ENCODE measurements at places on chromosomes 4 and X.

DNA sequence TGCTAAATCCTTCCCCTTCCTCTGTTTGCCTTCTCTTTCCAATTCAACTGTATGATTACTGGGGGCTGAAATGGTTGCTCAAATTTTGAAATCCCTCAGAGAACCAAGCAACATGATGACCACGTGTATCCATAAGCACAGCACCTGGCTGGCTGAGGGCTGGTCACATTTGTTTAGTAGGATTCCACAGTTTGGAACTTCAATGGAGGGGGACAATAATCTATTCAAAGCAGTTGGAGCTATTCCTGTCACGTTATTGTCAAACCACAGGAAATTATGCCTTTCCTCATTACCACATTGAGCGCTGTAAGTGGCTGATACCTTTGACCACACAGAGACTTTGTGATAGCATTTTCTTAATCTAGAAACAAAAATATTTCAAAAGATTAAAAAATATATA, 7.0 kb downstream of the TMSB4X start:
- DNase-seq, result no peak

DNA sequence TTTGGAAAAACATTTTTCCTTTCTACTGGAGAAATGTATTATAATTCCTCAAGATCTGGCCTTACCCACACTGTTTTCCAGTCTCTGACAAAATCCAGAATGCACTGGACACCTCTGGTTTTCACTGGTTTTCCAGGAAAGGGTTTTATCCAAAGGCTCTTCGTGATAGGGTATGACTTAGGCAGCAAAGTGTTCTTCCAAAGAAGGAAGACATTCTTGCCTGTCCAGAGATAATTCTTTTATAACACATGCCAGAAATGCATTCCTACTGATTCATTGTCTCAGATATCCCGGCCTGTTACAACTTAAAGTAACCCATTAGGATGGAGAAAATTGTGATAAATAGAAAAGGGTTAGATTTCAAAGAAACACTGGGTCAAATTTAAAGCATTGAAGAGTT, 2343.1 kb downstream of the PCDH7 start:
- peak; percentile 69 for DNase-seq

GRCh38 chr4:82648356-82648755, 86.6 kb upstream of the TMEM150C start:
- DNase-seq, result peak; percentile 35

DNA sequence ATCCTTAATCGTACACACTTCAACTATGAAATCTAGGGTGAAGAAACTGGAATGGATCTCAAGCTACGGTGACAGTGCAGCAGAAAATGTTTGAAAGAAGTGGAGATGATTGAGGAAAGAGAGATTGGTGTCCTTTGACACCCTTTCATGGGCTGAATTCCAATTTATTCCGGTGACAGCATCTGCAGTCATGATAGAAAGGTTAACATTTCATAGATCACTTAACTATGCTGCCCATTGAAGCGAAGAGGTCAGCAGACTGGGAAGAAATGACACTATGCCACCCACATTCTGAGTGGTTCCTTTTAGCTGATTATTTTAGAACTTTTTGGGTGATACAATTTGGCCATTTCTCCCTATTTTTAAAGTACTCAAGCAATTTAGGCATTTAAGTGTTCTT, 82.3 kb downstream of the DNAAF6 start:
- no peak for DNase-seq

GRCh38 chrX:119512146-119512800, 44.0 kb downstream of the SLC25A5 start:
- DNase-seq, result peak; percentile 76

- no peak for DNase-seq
Measured at GRCh38 chr4:125992891-125993290, 678.1 kb downstream of the FAT4 start.

DNA sequence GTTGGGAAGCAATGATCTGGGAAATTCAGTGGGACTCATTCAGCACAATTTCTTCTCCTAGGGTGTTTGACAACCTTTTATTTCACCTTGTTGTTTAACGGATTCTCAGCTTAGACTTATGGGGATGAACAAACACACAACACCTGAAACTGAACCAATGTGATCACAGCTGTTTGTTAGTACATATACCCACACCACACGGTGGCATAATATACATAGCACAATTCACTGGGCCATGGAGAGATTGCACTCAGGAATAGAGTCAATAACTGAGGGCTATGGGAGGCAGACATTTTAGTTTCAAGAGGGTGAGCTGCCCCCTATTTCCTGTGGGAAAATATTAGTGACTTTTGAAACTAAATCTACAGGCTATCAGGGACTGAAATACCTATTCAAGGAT, 148.0 kb downstream of the PARM1 start:
- DNase-seq, result no peak

DNA sequence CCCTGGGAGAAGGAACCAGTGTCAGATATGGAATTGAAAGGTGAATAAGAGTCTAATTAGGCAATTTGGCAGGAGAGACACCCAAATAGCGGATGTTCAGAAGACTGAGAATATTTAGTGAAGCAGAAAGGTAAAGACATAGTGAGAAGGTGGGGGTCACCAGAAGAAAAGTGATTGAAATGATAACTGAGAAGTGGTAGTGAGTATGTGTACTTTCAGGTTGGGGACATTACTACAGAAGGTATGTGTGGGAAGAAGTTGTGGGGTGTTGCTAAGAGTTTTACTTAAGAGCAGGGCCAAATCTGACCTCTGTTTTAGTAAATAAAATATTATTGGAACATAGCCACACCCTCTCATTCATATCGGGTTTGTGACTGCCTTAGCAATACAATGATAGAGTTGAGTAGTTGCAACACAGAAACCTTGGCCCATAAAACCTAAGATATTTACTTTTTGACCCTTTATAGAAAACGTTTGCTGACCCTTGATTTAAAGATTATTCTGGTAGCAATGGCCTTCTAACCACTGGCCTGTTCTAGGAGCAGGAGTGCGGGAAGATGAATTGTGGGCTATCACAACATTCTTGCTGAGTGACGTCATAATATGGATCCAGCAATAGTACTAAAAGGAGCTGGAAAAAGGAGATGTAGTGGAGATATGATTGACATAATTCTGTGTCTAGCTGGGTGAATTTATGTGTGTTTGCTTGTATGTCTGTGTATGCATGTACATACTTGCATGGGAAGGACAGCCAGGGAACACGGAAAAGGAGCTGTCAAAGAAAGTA, 115.3 kb downstream of the HS3ST1 start:
- DNase-seq, result no peak

GRCh38 chrX:130916636-130917422, 13.8 kb upstream of the ENOX2 start:
- DNase-seq, result peak; percentile 43

DNA sequence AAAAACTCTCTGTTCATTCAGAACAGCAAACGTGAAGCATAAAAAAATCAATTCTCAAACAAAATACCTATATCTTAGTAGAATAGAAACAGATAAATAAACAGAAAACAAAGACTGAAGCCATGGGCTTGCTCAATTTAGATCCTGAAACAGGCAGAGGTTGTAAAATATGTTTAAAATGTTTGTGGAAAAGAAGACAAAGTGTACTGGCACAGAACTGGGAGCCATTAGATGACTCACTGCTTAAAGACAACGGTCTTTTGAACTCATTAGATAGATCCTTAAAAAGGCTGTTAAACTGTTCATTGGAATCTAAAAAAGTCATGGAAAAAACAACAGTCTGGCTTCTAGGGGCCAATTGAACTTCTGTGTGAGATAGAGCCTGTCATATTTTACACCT, 247.0 kb upstream of the NDST4 start:
- peak; percentile 68 for DNase-seq

DNA sequence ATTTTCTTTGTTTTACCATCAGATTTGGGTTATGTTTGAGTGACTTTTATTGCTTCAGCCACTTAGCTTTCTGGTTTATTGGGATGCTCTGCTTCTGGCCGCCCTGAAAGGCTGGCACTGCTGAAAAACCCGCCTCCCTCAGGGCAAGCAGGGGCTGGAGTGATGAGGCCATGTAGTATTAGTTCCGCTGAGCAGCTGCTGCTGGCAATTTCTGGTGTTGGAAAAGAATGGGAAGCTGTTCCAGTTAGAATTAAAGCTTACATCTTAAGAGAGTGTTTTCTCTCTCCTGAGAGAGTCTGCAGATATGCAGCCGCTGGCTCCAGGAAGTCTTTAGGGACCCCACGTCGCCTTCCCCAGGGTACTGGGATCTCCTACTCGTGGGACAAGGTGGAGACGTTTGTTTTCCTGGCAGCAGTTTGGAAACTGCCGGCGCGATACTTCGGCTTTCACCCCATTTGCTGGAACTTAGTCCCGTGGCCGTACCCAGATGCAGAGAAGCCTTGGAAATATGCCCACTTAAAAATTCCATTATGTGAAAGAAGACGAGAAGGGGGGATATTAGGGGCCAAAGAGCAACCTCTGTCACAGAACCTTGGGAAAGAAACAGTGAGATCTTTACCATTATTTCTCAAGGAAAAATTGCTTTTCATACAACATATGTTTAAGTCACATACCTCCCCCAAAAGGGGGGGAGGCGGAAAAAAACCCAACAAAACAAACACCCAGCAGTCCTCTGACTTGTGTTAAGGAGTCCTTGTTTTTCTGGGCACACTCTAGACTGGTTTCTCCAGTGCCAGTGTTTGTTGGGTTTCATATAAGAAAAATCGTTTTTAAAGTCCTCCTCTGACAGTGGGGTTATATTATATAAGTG, 72.6 kb downstream of the TMEM131L start:
- DNase-seq, result peak; percentile 53

GRCh38 chr4:154877110-154877760, 96.2 kb downstream of the RBM46 start:
- peak; percentile 19 for DNase-seq

DNA sequence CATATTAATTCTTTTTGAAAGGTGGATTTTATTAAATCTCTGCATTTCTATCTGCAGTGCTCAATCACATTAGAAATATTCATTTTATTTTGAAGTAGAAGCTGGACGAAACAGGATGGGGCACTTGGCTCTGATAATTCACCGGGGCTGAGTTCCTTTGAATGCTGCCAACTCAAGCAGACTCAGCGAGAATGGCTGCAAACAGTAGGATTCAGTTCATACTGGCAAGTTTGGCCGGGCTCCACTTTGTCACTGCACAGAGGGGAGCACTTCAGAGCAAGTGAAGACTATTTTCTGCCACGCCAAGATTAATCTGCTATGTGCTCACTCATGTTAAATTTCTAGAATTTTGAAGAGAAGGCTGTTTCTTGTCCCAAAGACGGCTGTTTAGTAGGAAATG, 30.7 kb upstream of the KLHL8 start:
- peak; percentile 9 for DNase-seq

- DNase-seq, result peak; percentile 42
Measured at GRCh38 chrX:103197721-103198306, 17.1 kb upstream of the BEX4 start.

- DNase-seq, result no peak
Measured at GRCh38 chr4:165966833-165967232, 93.8 kb downstream of the TLL1 start.
